Psoas muscle (tissue), 8 donors: ENCODE measurements at places on chromosomes 1 and 21. TPM values are rescaled to one million over a fixed set of nuclear protein-coding genes. Genes with fewer than 3 reads are reported as not detected.

Gene DCDC2B
- not detected for total RNA-seq

DNA sequence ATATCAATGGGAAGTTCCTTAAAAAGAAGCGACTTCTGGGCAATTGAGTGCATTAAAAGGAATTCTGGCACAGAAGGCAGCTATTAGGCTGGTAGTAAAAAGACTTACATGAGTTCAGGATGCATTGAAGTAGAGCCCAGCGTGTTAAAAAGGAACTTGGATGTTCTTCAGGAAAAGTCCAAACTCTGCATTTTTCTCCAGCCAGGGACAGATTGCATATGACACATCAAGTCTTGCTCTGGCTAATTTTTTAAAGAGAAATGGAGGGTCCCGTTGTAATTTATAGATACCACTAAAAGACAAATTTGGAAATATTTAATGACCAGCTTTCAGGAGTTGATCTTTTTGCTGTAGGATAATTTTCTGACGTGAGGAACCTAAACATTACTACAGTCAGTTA, 1.2 kb downstream of the TPRG1L start:
- no peaks in the 10 kb centered on the region for H3K27me3 ChIP-seq
- DNase-seq = no peak
- H3K4me1 ChIP-seq = peaks cover 16% of the 10 kb centered on the region
- H3K27ac ChIP-seq = peak overlapping the region; percentile 85

- no peak overlapping the region for H3K4me3 ChIP-seq
- no peaks in the 10 kb centered on the region for H3K27me3 ChIP-seq
- DNase-seq = no peak
- H3K4me1 ChIP-seq = peaks cover 23% of the 10 kb centered on the region
- peak overlapping the region; percentile 66 for H3K27ac ChIP-seq
- no peaks in the 10 kb centered on the region for H3K36me3 ChIP-seq
These were observed 48.2 kb downstream of the ARHGEF10L start for GRCh38 chr1:17587693-17588047.

Gene MYBPHL
- total RNA-seq = 2.0 TPM

- H3K27ac ChIP-seq = no peak overlapping the region
- H3K27me3 ChIP-seq = no peaks in the 10 kb centered on the region
- DNase-seq = no peak
These were observed 60.6 kb downstream of the LYST start for GRCh38 chr1:235806123-235806522.

GRCh38 chr1:198664068-198664788, 25.4 kb downstream of the PTPRC start:
- no peak overlapping the region for H3K4me3 ChIP-seq
- no peaks in the 10 kb centered on the region for H3K4me1 ChIP-seq
- H3K36me3 ChIP-seq = no peaks in the 10 kb centered on the region

GRCh38 chr1:89697383-89697782, 64.5 kb downstream of the LRRC8C start:
- H3K4me1 ChIP-seq = peaks cover 16% of the 10 kb centered on the region
- no peak for DNase-seq
- H3K27ac ChIP-seq = no peak overlapping the region
- H3K4me3 ChIP-seq = no peak overlapping the region

- H3K36me3 ChIP-seq = no peaks in the 10 kb centered on the region
- peaks cover 32% of the 10 kb centered on the region for H3K4me1 ChIP-seq
- H3K27me3 ChIP-seq = no peaks in the 10 kb centered on the region
These were observed 773 bp downstream of the CHD1L start for GRCh38 chr1:147243228-147243685.

GRCh38 chr1:118902299-118902698, 85.8 kb downstream of the TBX15 start:
- no peaks in the 10 kb centered on the region for H3K27me3 ChIP-seq
- no peak overlapping the region for H3K4me3 ChIP-seq
- no peak overlapping the region for H3K27ac ChIP-seq
- peaks cover 36% of the 10 kb centered on the region for H3K4me1 ChIP-seq
- H3K36me3 ChIP-seq = no peaks in the 10 kb centered on the region

GRCh38 chr1:198326915-198327314, 170.1 kb downstream of the NEK7 start:
- no peaks in the 10 kb centered on the region for H3K27me3 ChIP-seq
- no peak for DNase-seq
- no peak overlapping the region for H3K27ac ChIP-seq
- no peaks in the 10 kb centered on the region for H3K36me3 ChIP-seq
- no peaks in the 10 kb centered on the region for H3K4me1 ChIP-seq

Gene SAMD13
- 0.86 TPM for total RNA-seq

Gene ESPN
- total RNA-seq = not detected

DNA sequence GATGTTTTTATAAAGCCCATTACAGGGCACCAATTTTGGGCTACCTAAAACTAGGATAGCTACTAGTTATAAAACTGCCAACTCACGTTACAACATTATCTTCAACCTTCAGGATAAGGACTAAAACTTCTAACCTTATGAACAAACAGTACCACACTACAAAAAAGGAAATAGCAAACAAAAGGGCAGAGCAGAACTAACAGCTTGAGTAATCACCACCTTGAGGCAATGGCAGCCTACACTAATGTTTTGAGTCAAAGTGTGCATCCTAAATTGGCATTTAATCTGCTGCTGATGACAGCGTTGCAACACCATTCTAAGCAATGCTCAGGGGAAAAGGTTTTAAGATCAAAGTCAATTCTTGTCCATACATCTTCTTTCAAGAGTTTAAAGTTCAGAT, 27.2 kb downstream of the PTP4A2 start:
- H3K4me1 ChIP-seq = peaks cover 40% of the 10 kb centered on the region
- peak overlapping the region; percentile 36 for H3K27ac ChIP-seq
- no peak overlapping the region for H3K4me3 ChIP-seq
- no peaks in the 10 kb centered on the region for H3K27me3 ChIP-seq

DNA sequence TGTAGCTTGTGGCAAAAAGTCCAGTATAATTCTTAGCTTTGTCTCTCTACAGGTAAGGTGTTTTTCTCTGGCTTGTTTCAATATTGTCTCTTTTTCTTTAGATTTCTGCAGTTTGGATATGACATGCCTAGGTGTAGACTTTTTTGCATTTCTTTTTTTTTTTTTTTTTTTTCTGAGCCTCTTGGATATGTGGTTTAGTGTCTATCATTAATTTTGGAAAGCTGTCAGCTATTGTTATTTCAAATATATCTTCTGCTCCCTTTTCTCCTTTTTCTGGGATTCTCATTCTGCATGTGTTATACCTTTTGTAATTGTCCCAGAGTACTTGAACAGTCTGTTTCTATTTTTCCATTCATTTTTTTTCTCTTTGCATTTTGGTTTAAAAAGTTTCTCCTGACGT, 243.2 kb downstream of the DSCAM start:
- H3K4me3 ChIP-seq = no peak overlapping the region
- no peaks in the 10 kb centered on the region for H3K36me3 ChIP-seq
- no peak for DNase-seq
- H3K27me3 ChIP-seq = no peaks in the 10 kb centered on the region

- H3K36me3 ChIP-seq = no peaks in the 10 kb centered on the region
- H3K27ac ChIP-seq = no peak overlapping the region
- no peaks in the 10 kb centered on the region for H3K27me3 ChIP-seq
- H3K4me1 ChIP-seq = no peaks in the 10 kb centered on the region
- no peak for DNase-seq
These were observed 17.0 kb upstream of the RUNX3 start for GRCh38 chr1:24946861-24947658.

GRCh38 chr1:30085811-30086770, 637.3 kb downstream of the MATN1 start:
- no peaks in the 10 kb centered on the region for H3K27me3 ChIP-seq
- no peak overlapping the region for H3K4me3 ChIP-seq
- DNase-seq = peak; percentile 64
- peaks cover 8% of the 10 kb centered on the region for H3K4me1 ChIP-seq
- H3K36me3 ChIP-seq = no peaks in the 10 kb centered on the region

- no peak for DNase-seq
- H3K27ac ChIP-seq = no peak overlapping the region
- no peaks in the 10 kb centered on the region for H3K36me3 ChIP-seq
- no peaks in the 10 kb centered on the region for H3K27me3 ChIP-seq
These were observed 16.4 kb upstream of the LRRC52 start for GRCh38 chr1:165527251-165528007.

Gene LORICRIN
- total RNA-seq = not detected

Gene GBP7
- not detected for total RNA-seq

DNA sequence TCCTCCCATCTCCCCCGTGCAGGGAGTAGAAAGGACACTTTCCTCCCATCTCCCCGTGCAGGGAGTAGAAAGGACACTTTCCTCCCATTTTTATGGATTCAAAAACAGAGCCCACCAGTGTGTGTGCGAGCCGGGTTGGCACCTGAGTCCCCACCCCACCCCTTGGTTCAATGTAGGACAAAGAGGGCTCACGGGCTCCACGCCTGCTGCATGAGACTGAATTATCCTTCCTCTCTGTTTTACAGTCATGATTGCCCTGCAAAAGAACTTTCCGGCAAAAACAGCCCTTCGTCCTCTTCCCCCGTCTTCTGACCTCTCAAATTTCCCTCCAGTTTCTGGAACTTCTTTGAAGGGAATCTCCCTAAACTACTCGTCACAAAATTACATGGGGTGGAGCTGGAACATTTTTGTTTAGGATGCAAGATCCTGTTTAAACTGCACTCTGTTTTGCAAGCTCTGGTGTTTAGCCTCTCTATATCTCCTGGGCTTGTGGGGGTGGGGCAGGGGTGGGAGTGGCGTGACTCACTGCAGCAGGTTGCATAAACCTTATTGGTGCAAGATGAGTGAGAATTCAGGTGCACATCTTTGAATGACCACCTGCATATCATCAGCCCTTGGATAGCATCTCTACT, 99.8 kb downstream of the PSMG1 start:
- peak overlapping the region; percentile 12 for H3K27ac ChIP-seq
- no peaks in the 10 kb centered on the region for H3K36me3 ChIP-seq
- no peak overlapping the region for H3K4me3 ChIP-seq
- peaks cover 29% of the 10 kb centered on the region for H3K4me1 ChIP-seq

DNA sequence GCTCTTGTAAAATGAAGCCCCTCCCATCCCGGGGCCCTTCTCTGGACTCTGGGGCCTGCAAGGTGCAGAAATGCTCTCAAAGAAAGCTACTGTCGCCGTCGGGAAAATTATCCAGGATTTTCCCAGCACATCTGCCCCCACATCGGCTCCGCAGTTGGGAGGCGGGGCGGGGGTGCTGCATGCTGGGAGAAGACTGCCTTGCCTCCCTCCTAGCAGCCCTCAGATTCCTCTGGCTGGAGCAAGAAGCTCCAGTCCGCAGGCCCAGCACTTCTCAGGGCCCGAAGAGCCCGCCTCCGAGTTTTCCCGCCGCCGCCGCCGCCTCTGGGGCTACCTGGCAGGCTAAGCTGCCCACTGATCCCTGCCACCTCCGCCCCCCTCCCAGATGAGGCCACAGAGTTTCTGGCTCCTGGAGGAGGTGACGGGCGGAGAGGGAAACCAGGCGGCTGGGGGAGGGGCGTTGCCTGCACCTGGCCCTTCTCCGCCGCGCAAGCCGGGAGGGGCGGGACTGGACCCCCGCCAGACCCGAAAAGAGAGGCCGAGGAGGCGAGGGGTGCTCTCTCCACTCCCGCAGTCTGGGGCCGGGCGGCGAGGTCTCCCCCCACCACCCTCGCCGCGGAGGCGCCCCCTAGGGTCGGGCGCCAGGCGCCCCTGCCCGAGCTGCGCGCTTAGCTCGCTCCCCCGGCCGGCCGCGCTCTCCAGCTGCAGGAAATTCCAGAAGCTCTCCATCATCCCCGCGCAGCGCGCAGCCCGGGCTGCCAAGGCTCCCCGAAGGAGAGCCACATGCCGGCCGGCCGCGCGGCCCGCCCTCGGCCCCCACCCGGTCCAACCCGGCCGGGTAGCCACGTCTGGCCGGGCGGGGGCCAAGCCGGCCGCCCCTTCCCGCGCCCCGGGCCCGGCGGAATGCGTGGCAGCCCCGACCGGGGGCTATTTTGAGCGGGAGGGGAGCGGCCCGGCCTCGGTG, 28.8 kb downstream of the AHDC1 start:
- peak; percentile 83 for DNase-seq
- peak overlapping the region; percentile 94 for H3K27ac ChIP-seq
- peaks cover 79% of the 10 kb centered on the region for H3K4me1 ChIP-seq
- no peaks in the 10 kb centered on the region for H3K27me3 ChIP-seq
- H3K36me3 ChIP-seq = no peaks in the 10 kb centered on the region
- H3K4me3 ChIP-seq = peak overlapping the region; percentile 68

DNA sequence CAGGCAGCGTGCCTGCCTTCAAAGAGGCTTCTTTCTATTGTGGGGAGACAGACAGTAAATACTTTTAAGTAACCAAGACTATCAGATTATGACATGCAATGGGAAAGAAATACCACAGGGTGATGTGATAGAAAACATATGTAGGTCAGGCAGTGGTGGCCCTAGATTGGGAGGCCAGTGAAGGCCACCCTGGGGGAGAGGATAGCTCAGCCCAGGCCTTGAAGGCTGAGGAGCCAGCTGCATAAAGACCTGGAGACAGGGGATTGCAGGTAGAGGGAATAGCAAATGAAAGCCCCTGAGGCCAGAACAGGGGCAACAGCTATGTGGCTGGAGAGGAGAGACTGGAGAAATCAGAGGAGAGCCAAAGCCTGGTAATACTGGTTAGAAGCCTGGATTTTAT, 4.0 kb downstream of the SOX13 start:
- no peak overlapping the region for H3K4me3 ChIP-seq
- no peaks in the 10 kb centered on the region for H3K27me3 ChIP-seq

GRCh38 chr1:171515299-171515698, 30.0 kb downstream of the PRRC2C start:
- H3K27me3 ChIP-seq = no peaks in the 10 kb centered on the region
- DNase-seq = no peak
- no peak overlapping the region for H3K4me3 ChIP-seq
- no peak overlapping the region for H3K27ac ChIP-seq

DNA sequence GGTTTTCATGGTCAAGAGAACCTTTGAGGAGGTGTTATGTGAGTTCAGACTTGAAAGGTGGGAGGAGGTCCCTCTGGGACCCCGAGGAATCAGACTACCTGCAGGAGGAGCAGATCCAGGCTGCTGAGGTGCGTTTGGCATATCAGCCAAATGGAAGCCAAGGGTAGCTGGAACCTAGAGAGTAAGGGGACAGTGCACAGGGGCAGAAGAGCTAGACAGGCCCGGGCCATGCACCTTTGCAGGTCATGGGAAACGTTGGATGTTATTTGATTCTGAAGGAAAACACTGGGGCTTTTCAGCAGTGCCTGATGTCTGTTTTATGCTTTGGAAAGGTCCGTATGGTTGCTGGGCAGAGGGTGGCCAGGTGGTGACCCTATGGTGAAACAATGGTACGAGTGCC, 169.2 kb downstream of the PGBD5 start:
- peaks cover 9% of the 10 kb centered on the region for H3K4me1 ChIP-seq
- DNase-seq = no peak
- H3K27me3 ChIP-seq = no peaks in the 10 kb centered on the region
- peaks cover 4% of the 10 kb centered on the region for H3K36me3 ChIP-seq
- H3K27ac ChIP-seq = no peak overlapping the region

DNA sequence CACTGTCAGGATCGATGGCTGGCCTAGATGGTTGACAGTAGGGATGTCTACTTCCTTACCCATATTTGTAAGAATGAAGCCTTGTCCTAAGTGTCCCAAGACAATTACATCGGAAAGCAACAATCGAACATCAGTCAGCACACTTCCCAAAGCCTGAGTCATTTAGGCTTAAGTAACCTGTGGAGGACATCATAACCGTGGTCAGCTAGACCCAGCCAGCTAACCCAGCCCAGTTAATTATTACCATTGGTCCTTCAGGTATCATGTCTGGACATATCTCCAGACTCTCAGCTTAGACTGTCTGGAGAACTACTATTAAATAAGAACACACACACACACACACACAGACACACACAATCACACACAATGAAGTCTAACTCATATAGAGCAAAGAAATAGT, 264.7 kb downstream of the TRABD2B start:
- no peaks in the 10 kb centered on the region for H3K4me1 ChIP-seq
- no peak for DNase-seq
- H3K36me3 ChIP-seq = no peaks in the 10 kb centered on the region
- H3K27me3 ChIP-seq = peaks cover 22% of the 10 kb centered on the region

Gene SYCP1
- total RNA-seq = not detected
